ENCODE measurements at places on chromosomes 12 and 14. TPM values are rescaled to one million over a fixed set of nuclear protein-coding genes. Genes with fewer than 3 reads are reported as not detected.

C1S gene
- total RNA-seq: 4.6 TPM

LHX5 gene
- not detected for total RNA-seq

PTPRR gene
- total RNA-seq: not detected

RNASE7 gene
- not detected for total RNA-seq

TBC1D30 gene
- 0.49 TPM for total RNA-seq

SMCO2 gene
- total RNA-seq: not detected

SCN8A gene
- total RNA-seq: 0.14 TPM

CLEC2D gene
- 121 TPM for total RNA-seq

KRT78 gene
- not detected for total RNA-seq

CAPZA3 gene
- total RNA-seq: not detected

GRCh38 chr12:57842342-57843294, 3.9 kb downstream of the CTDSP2 start:
- H3K36me3 ChIP-seq: peaks cover 12% of the 10 kb centered on the region
- H3K4me3 ChIP-seq: peak overlapping the region; percentile 31
- peak; percentile 55 for DNase-seq
- peaks cover 78% of the 10 kb centered on the region for H3K4me1 ChIP-seq
- H3K27me3 ChIP-seq: no peaks in the 10 kb centered on the region
- H3K27ac ChIP-seq: peak overlapping the region; percentile 91

GRCh38 chr12:131732-132495, 65.3 kb downstream of the IQSEC3 start:
- H3K4me3 ChIP-seq: no peak overlapping the region
- no peaks in the 10 kb centered on the region for H3K4me1 ChIP-seq
- H3K27me3 ChIP-seq: peaks cover 6% of the 10 kb centered on the region

DNA sequence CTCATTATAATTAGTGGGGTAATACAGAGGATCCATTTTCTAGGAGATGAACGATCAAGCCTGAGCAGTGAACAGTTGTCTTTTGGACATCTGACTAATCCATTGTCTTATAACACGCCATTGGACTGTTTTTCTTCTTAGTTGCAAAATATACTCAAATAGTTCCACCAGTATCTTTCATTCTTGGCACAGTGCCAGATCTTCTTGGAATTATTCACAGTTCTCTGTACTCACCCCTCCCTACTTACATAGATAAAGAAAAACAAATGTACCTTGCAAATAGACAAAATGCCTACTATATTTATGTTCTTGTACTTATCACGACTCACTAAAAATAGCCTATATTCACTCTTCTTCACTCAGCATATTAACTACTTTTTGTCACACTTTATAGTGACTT, 3.8 kb downstream of the CBLN3 start:
- no peaks in the 10 kb centered on the region for H3K27me3 ChIP-seq
- H3K4me3 ChIP-seq: no peak overlapping the region
- no peaks in the 10 kb centered on the region for H3K36me3 ChIP-seq
- DNase-seq: no peak

DNA sequence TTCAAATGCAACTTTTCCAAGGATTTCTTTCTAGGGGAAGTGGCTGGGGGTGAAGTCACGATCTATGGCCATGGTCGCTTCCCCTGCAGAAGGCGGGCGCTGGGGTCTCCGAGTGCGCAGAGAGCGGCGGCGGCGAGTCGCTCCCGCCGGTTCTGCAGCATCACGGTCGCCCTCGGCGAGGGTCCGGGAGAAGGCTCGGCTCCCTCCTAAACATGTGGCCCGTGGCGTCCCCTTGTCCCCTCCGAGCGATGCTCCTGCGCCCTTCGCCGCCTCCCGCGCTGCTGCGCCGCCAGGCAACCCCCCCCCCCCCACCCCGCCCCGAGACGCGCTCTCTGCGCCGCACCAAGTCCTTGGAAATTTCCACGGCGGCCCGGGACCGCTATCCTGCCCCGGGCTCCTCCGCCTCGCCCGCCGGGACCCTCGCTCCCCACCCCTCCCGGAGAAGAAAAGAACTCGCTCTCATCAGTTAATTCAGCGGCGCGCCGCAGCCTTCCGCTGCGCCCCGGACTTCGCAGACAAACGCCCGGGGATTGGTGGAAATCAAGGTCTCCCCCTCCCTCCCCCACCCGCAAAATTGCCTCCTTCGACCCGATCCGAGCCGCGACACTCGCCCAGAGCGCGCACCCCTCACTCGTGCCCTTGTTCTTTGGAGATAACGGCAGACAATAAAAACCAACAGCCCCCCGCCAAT, at the start of gene ST8SIA1:
Gene ST8SIA1 (minus strand): TSS at position 298 of the 691 bp plus-strand sequence. CDS start 475 bp downstream, outside the sequence.
- H3K27ac ChIP-seq: peak within 1 kb of the TSS; percentile 45
- peak; percentile 88 for DNase-seq
- H3K27me3 ChIP-seq: peaks cover 8% of the 10 kb centered on the region
- peak within 1 kb of the TSS; percentile 86 for H3K4me3 ChIP-seq
- H3K4me1 ChIP-seq: peaks cover 25% of the 10 kb centered on the region
- no peaks in the 10 kb centered on the region for H3K36me3 ChIP-seq

DNA sequence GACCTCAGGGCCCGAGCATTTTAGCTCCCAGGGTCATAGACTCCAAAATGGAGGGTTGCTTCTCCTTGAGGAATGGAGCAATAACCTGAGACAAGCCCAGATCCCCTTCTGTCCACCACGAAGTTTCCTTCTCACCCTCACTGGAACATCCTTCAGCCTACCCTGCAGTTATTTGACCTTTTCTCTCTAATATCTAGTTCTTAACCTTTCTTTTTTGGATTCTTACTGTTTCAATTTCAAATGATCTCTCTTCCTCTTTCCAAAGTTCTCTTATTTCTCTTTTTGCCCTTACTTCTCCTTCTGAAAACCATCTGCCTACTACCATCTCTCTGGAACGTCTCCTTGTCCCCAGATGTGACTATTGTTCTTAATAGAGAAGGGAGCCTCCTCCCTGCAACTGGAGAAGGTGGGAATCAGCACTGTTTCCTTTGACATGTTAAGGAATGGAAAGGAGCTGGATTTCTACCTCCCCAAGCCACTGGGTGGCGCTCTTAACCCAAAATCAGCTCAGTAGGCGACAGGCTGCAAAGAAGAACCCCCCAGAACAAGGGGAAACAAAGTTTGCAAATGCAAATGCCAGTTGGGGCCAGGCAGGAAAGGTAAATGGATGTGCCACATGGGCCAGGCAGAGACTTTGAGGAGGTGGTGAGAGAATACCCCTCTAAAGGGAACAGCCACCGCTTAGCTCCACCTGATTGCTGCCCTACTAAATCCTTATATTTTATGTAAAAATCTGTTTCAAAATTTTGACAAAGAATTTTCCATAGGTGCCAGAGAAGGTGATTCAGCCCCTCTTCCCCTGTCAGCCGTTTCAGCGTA, 22.4 kb upstream of the PDE1B start:
- DNase-seq: peak; percentile 35
- no peaks in the 10 kb centered on the region for H3K27me3 ChIP-seq
- H3K4me3 ChIP-seq: no peak overlapping the region
- H3K27ac ChIP-seq: no peak overlapping the region
- H3K4me1 ChIP-seq: no peaks in the 10 kb centered on the region

DNA sequence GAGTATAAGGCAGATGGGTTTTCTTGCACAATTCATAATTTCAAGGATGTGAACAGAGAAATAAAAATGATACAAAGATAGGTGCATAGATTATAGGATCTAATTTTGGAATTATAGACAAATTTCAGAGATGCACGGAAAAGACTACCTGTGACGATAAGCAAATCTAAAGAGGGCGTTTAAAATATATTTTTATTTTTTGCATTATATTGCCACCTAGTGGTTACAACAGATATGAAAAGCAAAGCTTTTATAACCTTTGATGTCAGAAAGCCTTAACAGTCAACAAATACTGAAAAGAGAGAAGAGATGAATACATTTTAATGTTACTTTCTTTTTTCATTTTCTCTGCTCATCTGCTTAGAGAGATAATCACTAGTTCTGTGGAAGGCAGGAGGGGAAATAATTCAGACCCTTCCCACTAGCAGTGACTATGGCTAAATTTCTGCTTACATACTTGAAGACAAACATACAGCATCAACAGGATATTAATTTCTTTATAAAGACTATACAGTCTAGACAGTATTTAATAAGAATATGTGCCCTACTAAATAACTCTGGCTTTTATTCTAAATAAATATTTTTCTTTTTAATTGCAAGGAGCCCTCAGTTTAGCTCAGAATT, 46.3 kb downstream of the NTS start:
- no peaks in the 10 kb centered on the region for H3K4me1 ChIP-seq
- no peaks in the 10 kb centered on the region for H3K36me3 ChIP-seq
- no peak overlapping the region for H3K27ac ChIP-seq
- DNase-seq: no peak
- H3K4me3 ChIP-seq: no peak overlapping the region

- H3K4me3 ChIP-seq: no peak overlapping the region
- H3K27ac ChIP-seq: peak overlapping the region; percentile 9
- no peaks in the 10 kb centered on the region for H3K36me3 ChIP-seq
- H3K27me3 ChIP-seq: no peaks in the 10 kb centered on the region
- peaks cover 63% of the 10 kb centered on the region for H3K4me1 ChIP-seq
Observed at GRCh38 chr14:63857466-63858030, 4.7 kb downstream of the SYNE2 start.

- no peaks in the 10 kb centered on the region for H3K27me3 ChIP-seq
- no peak for DNase-seq
- H3K4me1 ChIP-seq: no peaks in the 10 kb centered on the region
- no peaks in the 10 kb centered on the region for H3K36me3 ChIP-seq
- H3K27ac ChIP-seq: no peak overlapping the region
Observed at GRCh38 chr12:27984275-27984674, 11.7 kb upstream of the PTHLH start.

GRCh38 chr12:96083020-96083719, 47.8 kb upstream of the LTA4H start:
- H3K4me3 ChIP-seq: no peak overlapping the region
- H3K4me1 ChIP-seq: peaks cover 2% of the 10 kb centered on the region
- no peaks in the 10 kb centered on the region for H3K36me3 ChIP-seq
- H3K27ac ChIP-seq: no peak overlapping the region
- no peak for DNase-seq

DNA sequence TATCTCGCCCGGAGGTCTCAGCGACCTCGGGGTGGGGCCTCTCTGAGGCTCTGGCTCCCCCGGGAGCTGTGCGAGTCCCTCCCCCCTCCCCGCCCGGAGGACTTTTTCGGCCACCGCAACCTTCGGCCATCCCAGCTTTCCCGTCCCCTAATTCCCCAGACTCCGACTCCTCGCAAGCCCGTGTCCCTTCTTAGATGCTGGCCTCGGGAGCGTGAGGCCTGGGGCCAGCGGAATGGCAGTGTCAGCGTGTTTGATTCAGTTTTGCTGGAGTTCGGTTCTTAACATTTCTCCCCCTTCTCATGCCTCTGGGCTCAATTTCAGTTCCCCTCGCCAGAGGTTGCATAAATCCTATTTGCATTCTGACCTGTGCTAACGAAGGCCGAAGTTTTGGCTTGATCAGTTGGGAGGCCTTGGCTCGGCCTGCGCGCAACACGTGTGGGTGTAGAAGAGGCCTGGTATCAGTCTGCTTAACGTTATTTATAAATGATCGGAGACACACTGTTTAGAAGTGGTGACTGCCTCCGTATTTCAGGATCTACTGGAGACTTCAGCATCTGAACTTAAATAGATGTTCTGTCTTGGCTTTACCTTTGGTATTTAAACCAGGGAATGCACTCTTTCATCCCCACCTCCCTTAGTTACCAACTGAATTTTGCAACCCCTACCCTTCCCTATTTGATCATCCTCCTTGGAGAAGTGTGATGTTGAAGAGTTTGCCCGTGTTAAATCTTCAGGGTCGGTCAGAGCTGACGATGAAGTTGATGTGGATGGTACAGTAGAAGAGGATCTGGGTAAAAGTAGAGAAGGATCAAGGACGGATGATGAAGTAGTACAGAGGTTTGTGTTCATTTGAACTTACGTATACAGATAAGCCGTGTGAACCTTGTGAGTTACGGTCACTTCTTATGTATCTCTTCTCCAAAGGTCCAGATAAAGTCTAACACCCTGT, 851 bp downstream of the HSP90B1 start:
- peak overlapping the region; percentile 93 for H3K27ac ChIP-seq
- peak overlapping the region; percentile 92 for H3K4me3 ChIP-seq
- peaks cover 38% of the 10 kb centered on the region for H3K36me3 ChIP-seq
- peak; percentile 49 for DNase-seq
- peaks cover 51% of the 10 kb centered on the region for H3K4me1 ChIP-seq

DNA sequence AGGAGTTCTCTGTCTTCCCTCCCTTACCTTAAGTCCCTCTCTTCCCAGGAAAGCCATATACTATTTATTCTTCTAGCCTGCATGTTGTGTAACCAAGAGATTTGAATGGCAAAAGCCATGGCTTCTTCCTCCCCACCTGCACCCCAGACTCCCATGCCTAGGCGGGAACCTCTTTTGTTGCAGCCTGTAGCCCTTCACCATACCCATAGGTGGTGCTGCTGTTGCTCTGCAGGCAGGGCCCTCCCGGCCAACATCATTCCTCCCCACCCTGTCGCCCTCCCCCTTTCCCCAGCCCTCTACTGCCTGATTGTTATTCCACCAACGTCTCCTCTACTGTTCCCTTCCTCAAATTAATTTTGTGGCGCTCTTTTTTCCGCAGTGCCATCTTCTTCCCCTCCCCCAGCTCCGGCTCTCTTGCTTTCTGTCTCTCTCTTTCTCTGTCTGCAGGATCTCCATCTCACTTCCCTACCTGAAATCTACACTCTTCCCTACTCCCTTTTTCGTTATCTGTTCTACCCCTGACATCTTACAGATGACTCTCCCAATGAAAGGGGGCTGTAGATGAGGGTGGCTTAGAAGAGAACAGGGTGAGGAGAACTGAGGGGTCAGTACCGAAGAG, 13.8 kb downstream of the NGDN start:
- H3K4me3 ChIP-seq: no peak overlapping the region
- no peak overlapping the region for H3K27ac ChIP-seq
- peaks cover 59% of the 10 kb centered on the region for H3K36me3 ChIP-seq
- DNase-seq: no peak

- peak; percentile 33 for DNase-seq
- H3K27ac ChIP-seq: no peak overlapping the region
- no peaks in the 10 kb centered on the region for H3K27me3 ChIP-seq
- H3K36me3 ChIP-seq: no peaks in the 10 kb centered on the region
- H3K4me3 ChIP-seq: no peak overlapping the region
Observed at GRCh38 chr12:121849665-121850064, 9.0 kb downstream of the HPD start.

GRCh38 chr14:77339407-77339806, 18.6 kb downstream of the GSTZ1 start:
- H3K36me3 ChIP-seq: peaks cover 40% of the 10 kb centered on the region
- H3K4me1 ChIP-seq: no peaks in the 10 kb centered on the region
- no peak overlapping the region for H3K27ac ChIP-seq
- no peak overlapping the region for H3K4me3 ChIP-seq

GRCh38 chr12:6966351-6966750, 4.1 kb downstream of the PHB2 start:
- no peak overlapping the region for H3K4me3 ChIP-seq
- no peak for DNase-seq
- H3K36me3 ChIP-seq: peaks cover 41% of the 10 kb centered on the region
- peaks cover 64% of the 10 kb centered on the region for H3K4me1 ChIP-seq
- H3K27ac ChIP-seq: no peak overlapping the region
- H3K27me3 ChIP-seq: no peaks in the 10 kb centered on the region

- H3K27me3 ChIP-seq: no peaks in the 10 kb centered on the region
- no peak overlapping the region for H3K4me3 ChIP-seq
- DNase-seq: no peak
- H3K36me3 ChIP-seq: no peaks in the 10 kb centered on the region
- H3K27ac ChIP-seq: no peak overlapping the region
Observed at GRCh38 chr12:90958347-90958746, 3.4 kb upstream of the CCER1 start.

- H3K4me1 ChIP-seq: no peaks in the 10 kb centered on the region
- DNase-seq: no peak
- no peaks in the 10 kb centered on the region for H3K36me3 ChIP-seq
- no peak overlapping the region for H3K4me3 ChIP-seq
- H3K27me3 ChIP-seq: no peaks in the 10 kb centered on the region
Observed at GRCh38 chr12:67765776-67766766, 117.5 kb downstream of the DYRK2 start.

- no peak overlapping the region for H3K27ac ChIP-seq
- H3K4me1 ChIP-seq: no peaks in the 10 kb centered on the region
- no peak overlapping the region for H3K4me3 ChIP-seq
- no peak for DNase-seq
Observed at GRCh38 chr14:67963545-67963944, 144.0 kb downstream of the RAD51B start.

Data from CD4-positive, alpha-beta T cell (primary cell).